ENCODE measurements at places on chromosomes 5 and 9.

- DNase-seq = no peak
These were observed 4.5 kb downstream of the TSTD2 start for GRCh38 chr9:97628668-97629067.

DNA sequence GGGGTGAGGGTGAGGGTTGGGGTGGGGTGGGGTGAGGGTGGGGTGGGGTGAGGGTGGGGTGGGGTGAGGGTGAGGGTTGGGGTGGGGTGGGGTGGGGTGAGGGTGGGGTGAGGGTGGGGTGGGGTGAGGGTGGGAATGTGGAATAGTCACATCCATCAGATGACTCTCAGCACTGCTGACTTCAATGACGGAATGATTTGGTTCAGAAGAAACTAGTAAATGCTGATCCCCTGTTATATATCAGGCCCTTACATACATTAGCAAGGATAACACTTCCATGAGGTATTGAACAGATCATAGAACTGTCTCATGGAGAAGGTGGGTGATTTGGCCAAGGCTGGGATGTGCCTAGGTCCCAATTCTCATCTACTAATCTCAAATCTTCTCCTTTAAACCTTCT lies 24.5 kb upstream of the C5orf47 start:
- DNase-seq = no peak

DNA sequence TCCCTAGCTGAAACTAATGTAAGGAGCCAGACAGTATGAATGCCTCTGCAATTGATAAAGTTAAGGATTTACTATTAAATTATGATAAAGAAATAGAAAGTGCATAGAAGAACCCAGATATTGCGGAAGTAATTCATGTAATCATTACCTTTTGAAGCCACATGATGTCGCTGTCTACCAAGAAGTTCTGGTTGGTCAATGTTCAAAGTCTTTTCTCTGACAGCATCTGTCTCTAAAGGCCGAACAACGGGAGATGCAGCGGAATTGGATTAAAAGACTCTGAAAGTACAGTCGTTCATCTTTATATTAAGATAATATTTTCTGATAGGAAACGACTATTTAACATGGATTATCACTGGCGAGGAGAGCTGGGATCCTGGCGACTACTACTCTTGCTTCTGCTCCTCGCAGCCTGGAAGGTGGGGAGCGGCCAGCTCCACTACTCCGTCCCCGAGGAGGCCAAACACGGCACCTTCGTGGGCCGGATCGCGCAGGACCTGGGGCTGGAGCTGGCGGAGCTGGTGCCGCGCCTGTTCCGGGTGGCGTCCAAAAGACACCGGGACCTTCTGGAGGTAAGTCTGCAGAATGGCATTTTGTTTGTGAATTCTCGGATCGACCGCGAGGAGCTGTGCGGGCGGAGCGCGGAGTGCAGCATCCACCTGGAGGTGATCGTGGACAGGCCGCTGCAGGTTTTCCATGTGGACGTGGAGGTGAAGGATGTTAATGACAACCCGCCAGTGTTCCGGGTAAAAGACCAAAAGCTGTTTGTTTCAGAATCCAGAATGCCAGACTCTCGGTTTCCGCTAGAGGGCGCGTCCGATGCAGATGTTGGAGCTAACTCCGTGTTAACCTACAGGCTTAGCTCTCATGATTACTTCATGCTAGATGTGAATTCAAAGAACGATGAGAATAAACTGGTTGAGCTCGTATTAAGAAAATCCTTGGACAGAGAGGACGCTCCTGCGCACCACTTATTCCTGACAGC lies at the start of gene PCDHA8:
TSS of gene PCDHA8 (plus strand) at position 210 of the 985 bp plus-strand sequence. CDS start at position 345, 135 bp downstream.
- DNase-seq = no peak

GRCh38 chr9:36164372-36164771 lies 4.8 kb upstream of the CCIN start:
- DNase-seq = no peak

- no peak for DNase-seq
These were observed 92.3 kb downstream of the FSTL4 start for GRCh38 chr5:133520062-133520461.

All from esophagus squamous epithelium (tissue), 5 donors.